ENCODE measurements at places on chromosomes 3 and 15.

DNA sequence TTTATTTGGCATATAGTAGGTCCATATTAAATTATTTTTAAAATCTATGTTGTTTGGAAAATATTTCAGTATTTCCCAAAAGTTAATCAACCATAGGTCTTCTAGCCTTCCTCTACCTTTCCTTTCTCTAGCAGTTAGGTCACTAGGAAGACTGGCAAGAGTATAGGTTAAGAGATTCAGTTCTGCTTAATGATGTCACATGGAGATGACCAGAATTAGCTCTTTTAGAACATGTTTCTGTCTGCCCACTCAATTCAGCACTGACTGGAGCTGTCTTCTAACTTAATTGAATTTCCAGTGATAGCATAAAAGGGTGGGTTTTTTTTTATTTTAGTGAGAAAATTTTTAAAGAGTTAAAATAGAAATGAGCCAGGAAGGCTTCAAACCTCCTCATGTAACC, 23.8 kb upstream of the ZBED2 start:
- DNase-seq, result no peak

- no peak for DNase-seq
These were observed 75.1 kb downstream of the CLDN11 start for GRCh38 chr3:170493712-170494182.

- DNase-seq, result no peak
These were observed 1.9 kb upstream of the WNT7A start for GRCh38 chr3:13881536-13882410.

GRCh38 chr3:64053581-64053980, 30.3 kb upstream of the PSMD6 start:
- no peak for DNase-seq

GRCh38 chr3:142077859-142078500, 71.4 kb downstream of the TFDP2 start:
- no peak for DNase-seq

DNA sequence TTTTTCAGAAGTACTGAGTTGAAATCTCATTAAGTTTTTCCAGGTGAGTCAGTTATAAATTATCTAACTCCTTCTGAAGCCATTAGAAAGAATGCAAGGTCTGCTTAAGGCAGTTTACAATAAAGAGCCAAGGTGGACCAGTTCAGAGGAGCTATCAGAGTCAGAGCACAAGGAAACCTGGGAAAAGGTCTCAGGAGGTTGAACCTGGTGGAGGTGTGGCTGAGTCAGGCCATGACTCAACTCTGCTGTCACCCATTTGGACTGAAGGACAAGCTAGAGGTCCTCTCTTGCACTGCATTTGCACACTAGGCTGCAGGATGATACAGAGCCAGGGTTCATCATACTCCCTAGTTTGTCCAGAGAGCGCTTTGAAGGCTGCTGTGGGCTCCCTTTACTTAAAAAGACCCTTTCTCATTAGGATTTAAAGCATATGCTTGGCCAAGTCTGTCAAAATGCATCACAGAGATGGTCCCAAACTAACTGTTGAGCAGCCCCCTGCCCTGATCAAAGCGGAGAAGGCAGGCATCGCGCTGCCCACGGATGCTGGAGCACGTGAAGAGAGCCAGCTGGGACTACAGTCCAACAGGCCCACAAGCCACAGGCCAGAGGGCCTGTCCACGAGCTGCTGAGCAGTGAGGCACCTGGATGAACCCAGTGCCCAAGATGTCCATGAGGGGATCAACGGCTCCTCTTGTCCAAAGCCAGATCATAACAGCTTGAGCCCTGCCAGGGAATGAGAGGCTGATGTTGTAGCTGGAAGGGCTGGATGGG, 26.0 kb upstream of the MRPS22 start:
- no peak for DNase-seq

- DNase-seq, result no peak
These were observed 92.6 kb upstream of the ZBTB20 start for GRCh38 chr3:115239717-115240116.

DNA sequence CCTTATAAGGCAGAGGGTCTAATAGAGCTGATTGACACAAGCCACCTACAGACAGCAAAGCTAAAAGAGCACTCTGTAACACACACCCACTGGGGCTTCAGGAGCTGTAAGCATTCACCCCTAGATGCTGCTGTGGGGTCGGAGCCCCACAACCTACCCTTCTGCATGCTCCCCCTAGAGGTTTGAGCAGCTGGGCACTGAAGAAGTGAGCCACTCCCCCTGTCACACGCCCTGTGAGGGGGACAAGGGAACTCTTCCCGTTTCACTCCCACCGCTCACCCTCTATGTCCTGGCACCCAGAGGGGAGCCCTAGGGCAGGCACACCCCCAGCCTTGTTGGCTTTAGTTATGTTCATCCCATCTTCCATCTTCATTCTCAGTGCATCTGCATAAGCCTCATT, 9.4 kb upstream of the CSTA start:
- DNase-seq, result no peak

All from activated B cell treated with CpG ODN at 0.5 μM for 24 hours (primary cell).